ENCODE measurements at places on chromosomes 5 and 9.
A peak's percentile ranks its signal among the peaks of the same experiment; 100 is the strongest.

DNA sequence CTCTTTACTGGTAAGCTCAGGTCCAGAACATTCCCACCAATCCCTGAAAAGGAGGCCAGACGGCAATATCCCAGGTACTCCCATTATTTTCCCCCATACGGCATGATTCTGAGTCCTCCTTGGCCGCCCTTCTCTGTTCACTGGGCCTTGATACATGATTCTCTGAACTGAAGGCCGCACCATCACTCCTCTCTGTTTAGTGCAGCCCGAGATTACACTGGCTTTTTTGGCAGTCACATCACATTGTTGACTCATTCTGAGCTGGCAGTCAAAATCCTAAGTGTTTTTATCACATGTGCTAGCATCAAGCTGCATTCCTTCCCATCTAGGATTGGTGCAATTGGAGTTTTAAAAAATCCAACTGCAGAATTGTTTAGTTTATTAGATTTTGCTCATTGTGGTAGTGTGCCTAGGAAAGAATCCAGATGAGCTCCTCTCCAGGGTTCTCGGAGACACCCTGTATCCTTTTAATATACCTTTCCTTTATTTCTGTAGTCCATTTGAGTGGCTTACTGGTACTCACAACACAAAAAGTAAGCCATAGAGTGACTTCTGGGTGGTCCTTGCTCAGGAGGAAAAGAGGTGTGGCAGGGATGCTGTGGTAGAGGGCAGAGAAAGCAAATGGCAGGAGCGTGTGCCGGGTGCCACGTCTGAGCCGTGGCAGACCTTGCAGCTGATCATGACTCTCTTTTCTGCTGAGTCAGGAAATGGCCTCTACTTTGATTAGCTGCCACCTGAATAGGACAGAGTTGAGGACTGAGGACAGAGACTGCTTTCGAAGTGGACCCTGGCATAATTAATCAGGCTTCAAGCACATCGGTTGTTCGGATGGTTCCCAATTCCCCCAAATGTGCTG is 121.1 kb upstream of the IL12B start:
- no peak for DNase-seq

DNA sequence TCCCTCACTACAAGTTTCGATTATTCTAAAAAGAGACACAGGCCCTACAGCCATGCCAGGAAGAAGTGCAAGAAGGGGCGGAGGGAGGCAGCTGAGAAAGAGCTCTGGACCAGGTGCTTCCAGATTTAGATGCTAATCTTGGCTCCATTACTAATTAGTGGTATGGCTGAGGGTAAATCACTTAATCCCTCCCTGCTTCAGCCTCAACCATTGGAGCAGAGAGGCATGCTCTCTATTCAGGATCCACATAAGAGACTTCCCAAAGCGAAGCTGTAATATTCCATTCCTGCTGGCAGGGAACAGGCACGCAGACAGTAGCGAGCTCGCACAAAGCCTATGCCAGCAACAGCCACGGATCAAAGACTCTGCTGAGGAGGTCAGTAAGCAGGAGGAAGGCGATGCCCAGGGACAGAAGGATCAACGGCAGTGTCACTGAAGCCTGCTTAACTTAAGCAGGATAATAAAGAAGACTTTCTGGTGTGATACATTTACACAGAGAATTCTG is 24.2 kb downstream of the LIFR start:
- DNase-seq, result no peak

DNA sequence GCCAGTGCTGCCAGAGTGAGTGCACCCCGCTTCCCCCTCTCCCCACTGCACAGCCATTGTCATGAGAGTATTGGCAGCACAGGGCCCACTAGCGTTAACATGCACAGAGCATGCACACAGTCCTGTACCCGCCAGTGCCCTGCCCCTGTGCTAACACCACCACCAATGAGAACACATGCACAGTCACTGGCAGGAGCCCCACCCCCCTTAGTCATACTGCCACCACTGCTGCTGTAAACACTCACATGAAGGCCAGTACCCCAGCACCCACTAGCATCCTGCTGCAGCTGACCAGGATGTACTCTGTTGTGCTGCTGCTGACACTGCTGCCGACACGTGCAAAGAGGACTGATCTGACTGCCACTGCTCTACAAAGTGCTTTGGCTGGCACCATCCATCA is 19.5 kb upstream of the RANBP6 start:
- no peak for DNase-seq

- DNase-seq, result no peak
Observed at GRCh38 chr9:79610791-79611614, 39.2 kb downstream of the TLE4 start.

GRCh38 chr5:124732428-124733328 is 13.8 kb downstream of the ZNF608 start:
- DNase-seq, result no peak

DNA sequence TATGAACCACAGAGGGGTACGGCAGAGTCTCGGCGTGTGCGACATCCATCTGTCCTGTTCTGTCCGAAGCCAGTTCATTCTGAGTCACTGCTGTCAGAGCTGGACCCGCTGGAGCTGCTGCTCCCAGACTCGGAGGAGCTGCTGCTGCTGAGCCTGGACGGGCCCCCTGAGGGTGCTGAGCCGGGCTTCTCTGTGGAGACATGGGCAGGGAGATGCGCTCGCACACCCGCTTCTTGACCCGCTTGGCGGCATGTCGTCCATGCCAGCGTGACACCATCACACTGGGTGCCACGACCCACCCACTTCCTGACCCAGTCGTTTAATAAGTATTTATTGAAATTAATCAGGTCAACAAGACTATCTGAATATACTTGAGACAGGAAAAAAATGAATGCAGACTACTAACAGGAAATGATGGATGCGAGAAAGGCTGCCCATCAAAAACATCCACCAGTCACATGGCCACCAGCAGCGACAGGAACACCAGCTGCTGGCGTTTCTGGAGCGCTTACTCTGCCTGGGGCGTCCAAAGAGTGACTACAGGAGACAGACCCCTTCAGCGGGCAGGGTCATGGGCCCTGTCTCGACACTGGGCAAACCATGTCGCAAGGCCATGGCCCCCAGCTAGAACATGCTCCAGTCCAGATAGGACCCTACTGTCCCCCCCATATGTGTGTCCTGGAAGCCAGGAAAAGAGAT is 8.4 kb downstream of the BRD3OS start:
- DNase-seq, result no peak

GRCh38 chr5:76402251-76402885 is 717 bp upstream of the IQGAP2 start:
- peak; percentile 75 for DNase-seq

DNA sequence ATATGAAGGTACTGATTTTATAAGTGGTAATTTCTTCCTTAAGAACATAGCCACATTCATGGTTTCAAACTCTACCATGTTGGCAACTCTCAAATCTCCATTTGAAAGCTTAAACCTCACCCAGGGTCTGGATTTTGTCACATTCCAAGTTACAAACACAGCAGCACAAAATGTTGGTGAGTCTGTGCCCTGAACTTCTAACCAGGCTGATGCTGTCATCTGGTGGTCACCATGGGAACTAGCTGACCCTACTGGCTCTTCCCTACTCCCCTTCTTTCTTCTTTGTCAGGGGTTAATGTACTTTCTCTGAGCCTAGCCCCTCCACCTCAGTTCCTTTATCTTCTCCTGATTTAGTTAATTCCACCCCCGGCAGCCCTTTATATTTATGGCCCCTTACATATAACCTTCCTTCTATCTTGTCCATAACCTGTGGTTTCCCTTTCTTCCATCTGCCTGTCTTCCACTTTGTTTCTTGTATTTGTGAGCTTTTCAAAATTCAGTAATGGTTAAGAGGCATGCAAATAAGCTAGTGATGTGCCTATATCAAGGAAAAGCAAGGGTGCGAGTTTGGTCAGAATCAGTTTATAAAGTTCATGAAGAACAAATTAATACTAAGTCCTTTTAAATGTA is 35.9 kb downstream of the TGFBR1 start:
- peak; percentile 24 for DNase-seq

GRCh38 chr5:1245905-1246576 is 20.9 kb downstream of the SLC6A18 start:
- DNase-seq, result no peak

All from stimulated activated CD8-positive, alpha-beta memory T cell treated with anti-CD3 and anti-CD28 coated beads, Interleukin-7, amount 100 ng/mL, for 4 hours (primary cell).